ACHN (cell line): ENCODE measurements at places on chromosomes 12 and 14.
A peak's percentile ranks its signal among the peaks of the same experiment; 100 is the strongest.

GRCh38 chr14:65703996-65704395 is 291.5 kb downstream of the FUT8 start:
- no peak for DNase-seq

- no peak for DNase-seq
Measured at GRCh38 chr14:81450100-81450531, 50.0 kb upstream of the STON2 start.

GRCh38 chr12:2923057-2923456 is 32.4 kb downstream of the TULP3 start:
- DNase-seq: no peak

DNA sequence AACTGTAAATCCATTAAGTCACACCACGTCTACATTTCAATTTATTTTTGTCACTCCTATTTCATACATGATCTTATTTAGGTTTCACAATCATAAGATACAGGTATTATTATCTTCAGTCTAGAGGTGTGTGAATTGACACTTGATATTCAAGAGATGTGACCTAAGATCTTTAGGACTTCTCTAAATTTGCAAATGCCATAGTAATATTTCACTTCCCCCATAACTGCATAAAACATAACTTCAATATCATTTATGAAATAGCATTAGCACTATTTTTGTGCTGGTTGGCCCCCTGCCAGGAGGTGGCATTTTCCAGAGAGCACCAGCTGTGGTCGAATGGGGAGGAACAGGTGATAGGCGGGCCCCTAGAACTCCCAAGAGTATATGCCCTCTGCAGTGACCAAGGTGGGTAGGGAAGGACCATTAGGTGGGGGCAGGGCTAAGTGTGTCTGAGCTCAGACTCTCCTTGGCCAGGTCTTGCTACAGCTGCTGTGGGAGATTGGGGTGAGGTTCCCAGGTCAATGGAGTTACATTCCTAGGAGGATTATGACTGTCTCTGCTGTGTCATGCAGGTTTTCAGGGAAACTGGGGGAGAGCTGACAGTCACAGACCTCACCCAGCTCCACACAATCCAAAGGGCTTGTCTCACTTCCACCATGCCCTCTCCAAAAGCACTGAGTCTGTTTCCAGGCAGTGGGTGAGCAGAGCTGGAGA is 49.2 kb upstream of the ERGIC2 start:
- no peak for DNase-seq

GRCh38 chr12:45231515-45232145 is 15.7 kb downstream of the ANO6 start:
- DNase-seq: peak; percentile 69

GRCh38 chr12:19833775-19834501 is 394.6 kb downstream of the AEBP2 start:
- no peak for DNase-seq

GRCh38 chr12:57909056-57909455 is 32.3 kb upstream of the ATP23 start:
- DNase-seq: no peak

DNA sequence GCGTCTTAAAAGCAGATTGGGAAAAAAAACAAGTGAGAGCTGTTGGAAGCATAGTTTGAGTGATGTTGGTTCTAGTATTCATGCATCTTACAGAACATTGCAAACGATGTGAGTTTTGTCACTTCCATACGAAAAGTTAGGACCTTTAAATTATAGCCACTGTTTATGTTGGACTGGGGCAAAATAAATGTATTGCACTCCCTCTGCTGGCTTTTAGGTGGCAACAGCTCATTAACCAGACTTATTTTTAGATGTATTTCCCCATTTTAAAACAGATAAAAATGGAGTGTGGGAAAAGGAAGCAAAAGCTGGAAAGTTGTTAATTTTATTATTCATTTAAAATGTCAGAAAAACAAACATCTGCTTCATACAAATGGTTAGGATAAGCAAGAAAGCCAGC is 111.9 kb downstream of the LGR5 start:
- DNase-seq: peak; percentile 45

DNA sequence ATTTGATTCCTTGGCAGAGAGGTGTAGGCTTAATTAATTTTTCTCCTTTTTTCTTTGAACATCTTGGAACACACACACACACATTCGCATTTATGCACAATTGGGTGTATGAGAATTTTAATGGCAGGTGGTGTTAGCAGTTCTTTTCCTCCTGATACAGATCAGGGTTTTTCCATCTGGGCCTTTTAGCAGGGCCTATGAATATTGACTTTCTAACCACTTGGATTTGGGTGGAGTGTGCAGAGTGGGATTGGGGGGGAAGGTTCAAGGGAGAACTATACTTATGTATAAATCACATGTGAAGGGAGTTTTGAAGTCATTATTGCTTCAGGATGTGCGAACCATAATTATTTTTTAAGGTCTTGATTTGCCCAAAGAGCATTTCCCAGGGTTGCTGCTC is 28.9 kb downstream of the NTF3 start:
- DNase-seq: no peak

GRCh38 chr12:47356129-47356700 is 276.5 kb upstream of the AMIGO2 start:
- DNase-seq: no peak

DNA sequence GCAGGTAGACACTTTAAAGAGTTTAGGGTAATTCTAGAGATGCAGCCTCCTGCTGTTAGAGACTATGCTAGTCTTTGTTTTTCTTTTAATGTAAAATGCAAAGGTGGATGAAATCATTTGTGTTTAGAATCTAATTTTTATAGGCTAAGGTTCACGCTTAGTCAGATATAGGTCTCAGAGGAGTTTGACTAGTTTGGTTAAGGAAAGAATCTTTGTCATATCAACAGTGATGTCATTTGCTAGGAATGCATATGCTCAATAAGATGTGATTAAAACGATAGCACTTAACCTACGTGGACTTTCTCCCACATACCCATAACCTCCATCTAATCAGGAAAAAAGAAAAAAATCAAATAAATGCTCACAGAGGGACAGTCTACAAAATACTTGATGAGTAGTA is 859.3 kb upstream of the ATXN7L3B start:
- DNase-seq: no peak

DNA sequence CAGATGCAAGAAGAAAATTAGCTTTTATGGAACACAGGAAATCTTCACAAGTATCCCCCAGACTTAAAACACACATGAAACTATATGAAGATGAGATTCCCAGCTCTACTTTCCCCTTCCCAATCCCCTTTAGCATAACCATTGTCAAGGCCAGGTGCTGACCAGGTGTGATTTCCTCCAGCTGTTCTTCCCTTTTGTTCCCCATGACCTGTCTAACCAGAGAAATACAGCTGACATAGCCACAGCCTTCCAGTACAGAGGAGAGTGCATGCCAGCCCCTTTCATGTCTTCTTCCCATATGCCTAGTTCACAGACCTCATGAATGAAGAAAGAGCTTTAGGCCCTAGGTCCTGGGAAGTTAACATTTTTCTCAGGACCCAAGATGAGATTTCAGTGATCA is 43.5 kb upstream of the FKBP4 start:
- DNase-seq: no peak

DNA sequence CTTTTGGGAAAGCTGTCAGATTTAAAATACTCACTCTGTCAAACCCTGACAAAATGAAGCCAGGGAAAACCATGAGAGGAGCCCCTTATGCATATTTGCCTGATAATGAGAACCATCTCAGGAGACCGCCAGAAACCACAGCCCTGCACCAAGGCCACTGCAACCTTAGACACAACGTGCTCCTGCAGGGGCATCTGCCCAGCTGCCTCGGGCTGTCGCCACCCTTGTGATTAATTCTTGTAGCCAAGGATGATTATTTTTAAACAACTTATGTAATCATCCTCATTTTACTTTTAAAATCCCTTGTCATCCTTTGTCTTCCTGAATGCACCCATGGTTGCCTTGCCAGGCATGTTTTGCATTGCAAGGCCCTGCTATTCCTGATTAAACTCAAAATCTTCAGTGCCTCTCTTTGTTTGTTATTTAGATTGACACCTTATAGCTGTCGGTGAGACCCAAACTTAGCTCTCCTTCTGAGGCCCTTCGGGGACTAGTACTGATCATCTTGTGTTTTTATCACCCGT is 766.4 kb upstream of the TMEM132C start:
- DNase-seq: no peak

DNA sequence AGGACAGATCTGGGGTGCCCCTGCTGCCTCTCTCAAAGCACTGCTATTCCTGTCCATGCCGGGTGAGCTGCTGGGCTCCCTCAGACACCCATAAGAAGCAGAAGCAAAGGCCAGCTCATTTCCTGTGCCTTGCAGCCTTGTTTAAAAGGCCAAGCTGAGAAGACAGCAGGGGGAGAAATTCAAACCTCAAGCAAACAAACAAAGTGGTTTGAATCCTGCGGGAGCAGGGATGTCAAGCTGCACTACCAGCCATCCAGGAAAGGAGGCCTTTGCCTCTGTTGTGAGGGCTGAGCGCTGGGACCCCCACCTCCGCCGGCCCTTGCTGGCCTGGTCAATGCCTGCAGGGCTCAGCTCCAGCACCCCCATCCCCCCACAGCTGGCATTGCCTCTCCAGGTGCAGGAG is 176.5 kb downstream of the PIWIL1 start:
- DNase-seq: no peak

- no peak for DNase-seq
Measured at GRCh38 chr12:69171881-69172280, 67.5 kb upstream of the CPSF6 start.

- DNase-seq: no peak
Measured at GRCh38 chr12:5588591-5588990, 156.7 kb downstream of the NTF3 start.

DNA sequence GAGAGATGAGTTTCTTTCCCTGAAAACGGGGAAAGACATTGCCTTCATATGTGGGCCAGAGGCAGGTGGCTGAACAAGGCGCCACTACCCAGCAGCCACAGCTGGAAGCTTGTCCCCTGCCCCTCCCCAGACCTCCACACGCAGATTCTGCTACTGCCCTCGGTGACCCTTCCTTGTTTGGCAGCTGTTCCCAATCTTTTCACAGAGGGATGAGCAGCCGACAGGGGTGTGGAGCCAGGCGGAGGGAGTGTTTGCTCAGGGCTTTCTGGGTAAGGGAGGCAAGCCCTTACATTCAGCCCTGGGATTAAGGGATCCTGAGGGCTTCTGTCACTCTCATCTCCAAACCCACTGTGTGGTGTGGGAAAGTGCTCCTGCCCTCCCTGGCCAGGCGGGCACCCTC is 4.5 kb upstream of the KRT4 start:
- no peak for DNase-seq
